HuH-7.5 (cell line): ENCODE measurements at places on chromosomes 11 and 22.

- no peak for DNase-seq
These were observed 3.7 kb upstream of the SIK2 start for GRCh38 chr11:111598559-111598958.

DNA sequence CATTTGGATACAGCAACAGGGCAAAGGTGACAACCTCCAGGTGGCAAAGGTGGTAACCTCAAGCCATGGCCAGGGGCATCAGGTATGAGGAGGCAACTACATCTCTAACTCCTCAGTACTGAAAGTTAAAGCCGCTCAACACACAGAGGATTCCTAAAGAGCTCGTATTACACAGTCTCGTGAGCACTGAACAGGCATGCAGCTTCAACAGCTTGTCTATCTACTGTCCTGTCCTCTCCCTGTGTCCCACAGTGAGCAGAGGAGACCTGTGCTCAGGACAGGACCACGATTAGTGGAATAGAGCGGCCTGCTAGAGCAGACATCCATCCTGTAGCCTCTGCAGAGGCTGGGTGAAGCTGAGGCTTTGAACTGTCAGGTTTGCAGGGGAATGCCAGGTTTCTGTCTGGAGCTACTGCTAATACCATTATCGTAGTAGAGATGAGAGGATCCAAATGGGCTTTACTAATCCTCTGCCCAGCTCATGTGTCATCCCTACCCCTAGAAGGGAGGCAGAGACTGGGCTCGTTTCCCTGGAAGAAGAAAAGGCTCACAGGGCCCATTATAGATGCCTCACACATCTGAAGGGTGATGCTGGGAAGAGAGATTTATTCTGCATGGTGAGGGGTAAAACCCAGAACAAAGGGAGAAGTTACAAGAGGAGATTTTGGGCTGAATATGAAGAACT lies 415.2 kb downstream of the LARGE1 start:
- DNase-seq, result no peak

GRCh38 chr11:6523253-6523652 lies 26.2 kb downstream of the DNHD1 start:
- DNase-seq, result no peak

DNA sequence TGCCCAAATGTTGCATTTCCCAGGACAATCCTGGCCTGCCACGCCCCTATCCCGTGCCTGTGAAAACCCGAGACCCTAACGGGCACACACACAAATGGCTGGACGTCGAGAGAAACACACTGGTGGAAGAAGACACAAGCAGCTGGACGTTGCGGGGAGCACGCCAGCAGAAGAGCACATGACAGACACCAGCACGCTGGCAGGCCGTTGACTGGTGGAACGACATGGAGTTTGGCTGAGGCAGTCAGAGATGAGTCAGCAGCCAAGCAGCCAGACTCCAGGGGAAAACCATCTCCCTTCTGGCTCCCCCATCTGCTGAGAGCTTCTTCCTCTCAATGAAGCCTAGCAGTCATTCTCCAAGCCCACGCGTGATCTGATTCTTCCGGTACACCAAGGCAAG lies 606.7 kb upstream of the LRRC4C start:
- DNase-seq, result no peak

DNA sequence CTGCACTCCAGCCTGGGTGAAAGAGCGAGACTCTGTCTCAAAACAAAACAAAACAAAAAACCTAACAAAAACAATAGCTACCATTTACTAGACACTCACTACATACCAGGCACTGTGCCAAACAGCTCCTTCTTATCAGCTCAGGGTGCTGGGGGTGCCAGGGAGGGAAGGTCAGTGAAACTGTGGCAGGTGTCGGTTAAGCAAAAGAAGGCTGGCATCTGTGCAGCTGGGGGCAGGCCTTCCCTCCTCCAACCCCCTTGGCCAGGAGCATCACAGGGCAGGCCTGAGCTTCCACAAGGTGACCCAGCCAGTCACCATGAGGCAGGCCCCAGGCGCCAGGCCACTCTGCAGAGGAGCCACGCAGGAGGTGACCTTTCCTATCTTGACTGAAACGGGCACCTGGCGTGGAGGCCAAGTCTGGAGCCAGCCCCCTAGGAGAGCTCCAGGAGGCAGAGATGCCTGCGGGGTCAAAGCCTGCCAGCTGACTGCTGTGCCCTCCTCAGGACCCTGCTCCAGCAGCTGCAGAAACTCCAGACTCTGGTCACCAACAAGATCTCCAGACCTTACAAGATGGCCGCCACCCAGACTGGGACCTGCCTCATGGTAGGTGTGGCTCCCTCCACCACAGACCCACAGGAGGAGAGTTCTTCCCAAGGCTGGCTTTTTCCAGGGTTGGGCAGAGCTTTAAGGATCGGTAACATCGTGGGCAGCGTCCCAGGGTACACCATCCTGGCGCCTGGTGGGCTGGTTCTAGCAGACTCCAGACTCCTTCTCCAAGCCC lies 31.3 kb upstream of the DGKZ start:
- DNase-seq, result no peak

GRCh38 chr22:47736186-47737034 lies 974.0 kb downstream of the TBC1D22A start:
- DNase-seq, result no peak

DNA sequence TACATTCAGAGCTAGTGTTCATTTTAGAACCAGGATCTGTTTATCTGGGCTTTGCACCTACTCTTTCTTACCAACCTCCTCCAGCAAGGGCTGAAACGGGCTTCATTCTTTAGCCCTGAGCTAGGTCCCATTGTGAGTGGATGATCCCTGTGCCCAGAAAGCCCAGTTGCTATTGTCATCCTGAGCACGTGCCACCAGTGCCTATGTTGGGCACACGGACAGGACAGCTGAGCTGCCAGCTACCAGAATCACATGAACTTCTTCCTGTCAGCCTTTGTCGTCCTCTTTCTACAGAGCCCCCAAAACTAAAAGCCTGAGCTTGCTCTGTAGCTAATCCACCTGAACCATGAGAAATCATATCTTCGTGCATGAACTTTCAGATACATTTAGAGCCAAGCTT lies 74.4 kb upstream of the NTM start:
- no peak for DNase-seq

DNA sequence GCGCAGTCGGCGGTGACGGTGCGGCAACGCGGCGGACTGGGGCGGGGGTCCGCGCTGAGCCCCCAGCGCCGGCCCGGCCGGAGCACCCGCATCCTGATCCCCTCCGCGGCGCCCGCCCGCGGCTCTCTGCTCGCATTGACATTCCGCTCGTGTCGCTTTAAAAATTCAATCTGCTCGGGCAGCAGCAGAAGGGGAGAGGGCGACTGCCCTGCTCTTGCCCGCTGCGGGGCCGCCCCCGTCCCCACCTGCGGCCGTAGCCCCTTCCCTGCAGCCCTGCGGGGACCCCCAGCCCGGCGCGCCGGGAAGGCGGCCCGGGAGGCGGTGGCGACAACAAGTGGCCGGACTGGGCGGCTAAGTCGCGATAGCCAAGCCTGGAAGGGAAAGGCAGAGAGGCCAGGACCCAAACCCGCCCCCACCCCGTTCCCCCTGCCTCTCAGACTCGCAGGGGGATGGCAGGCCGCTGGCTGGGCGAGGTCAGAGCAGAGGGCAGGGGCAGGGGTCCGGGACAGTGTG lies 1.1 kb downstream of the CABP7 start:
- no peak for DNase-seq

- no peak for DNase-seq
These were observed 17.8 kb downstream of the LIF start for GRCh38 chr22:30228509-30229359.

GRCh38 chr11:105103336-105103735 lies 36.2 kb downstream of the CARD18 start:
- no peak for DNase-seq

- DNase-seq, result peak; percentile 89
These were observed 912 bp downstream of the PTPRCAP start for GRCh38 chr11:67436459-67437081.

GRCh38 chr11:74134661-74135060 lies 36.1 kb downstream of the C2CD3 start:
- no peak for DNase-seq

GRCh38 chr11:62179995-62180394 lies 10.0 kb upstream of the SCGB1D1 start:
- DNase-seq, result no peak

DNA sequence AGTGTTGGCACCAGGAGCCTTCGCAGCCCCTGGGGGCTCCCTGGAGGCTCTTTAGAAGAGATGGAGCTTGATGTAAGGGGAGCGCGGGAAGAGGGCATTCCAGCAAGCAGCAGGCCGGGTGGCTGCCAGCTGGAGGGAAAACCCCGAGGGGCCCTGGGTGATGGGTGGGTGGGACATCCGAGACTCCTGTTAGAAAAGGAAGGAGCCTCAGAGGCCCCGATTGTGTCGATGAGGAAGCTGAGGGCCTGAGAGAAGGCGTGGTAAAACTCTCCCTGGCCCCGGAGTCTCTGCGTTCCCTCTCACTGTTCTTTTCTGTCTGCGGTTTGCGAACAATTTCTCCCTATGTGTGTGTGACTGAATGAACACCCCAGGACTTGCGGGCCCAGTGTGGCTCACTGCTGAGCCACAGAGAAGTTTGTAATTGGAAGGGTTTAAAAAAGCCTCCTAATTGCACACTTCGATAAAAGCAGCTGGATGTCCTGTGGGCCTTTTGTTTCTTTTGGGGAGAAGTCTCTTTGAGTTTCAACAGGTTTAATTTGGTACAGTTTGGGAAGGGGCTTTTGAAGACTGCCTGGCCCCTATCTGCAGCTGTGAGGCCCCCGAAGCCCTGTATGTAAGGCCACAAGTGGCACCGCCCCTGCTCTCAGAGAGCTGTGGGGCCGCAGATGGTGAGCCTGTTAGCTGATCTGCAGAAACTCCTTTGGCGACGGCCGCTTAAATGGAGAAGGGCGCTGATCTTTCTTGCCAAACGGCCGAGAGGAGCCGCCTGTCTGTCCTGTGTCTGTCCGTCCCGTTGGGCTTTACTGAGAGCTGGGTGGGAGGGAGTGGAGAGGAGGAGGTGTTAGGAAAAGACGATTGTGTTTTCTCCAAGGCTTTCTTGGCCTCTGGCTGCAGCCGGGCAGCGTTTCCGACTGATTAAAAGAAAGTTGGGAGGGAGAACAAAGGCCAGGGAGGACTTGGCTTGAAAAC lies 2.0 kb downstream of the FBLN1 start:
- DNase-seq, result no peak

DNA sequence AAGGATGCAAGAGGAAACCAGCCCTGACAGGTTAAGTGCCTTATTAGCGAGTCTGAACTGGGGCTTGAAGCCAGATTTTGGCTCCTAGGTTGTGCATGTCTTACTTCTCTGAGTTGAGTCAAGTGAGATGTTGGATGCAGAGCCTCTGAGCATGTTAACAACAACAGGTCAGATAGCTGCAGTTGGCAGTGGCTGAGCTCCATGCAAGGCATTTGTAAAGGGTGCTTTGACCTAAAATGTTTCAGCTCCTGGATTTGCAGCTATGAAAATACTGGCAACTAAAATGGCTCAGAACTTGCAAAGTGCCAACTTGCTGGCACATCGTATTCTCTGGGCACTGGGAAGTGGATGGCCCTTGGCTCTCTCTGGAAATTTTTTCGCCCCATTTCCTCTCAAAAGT lies 16.4 kb upstream of the CSRP3 start:
- no peak for DNase-seq

DNA sequence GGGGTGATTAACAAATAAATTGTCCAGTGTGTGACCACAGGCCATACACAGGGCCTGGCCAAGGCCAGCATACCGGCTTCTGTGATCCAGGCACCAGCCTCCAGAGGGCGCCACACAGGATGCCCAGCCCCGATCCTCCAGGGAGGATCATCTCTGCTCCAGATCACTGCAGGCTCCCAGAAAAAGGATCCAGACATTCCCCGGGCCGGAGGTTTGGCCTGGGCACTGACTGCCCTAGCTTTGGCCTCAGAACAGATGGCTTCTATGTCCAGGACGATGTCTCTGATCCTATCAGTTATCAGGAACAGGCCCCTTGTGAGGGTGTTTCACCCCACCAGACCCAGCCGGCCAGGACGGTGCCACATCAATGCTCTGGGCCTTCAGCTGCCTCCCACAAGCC lies 74.5 kb upstream of the LMO1 start:
- DNase-seq, result peak; percentile 81

GRCh38 chr11:2517386-2518064 lies 72.7 kb downstream of the KCNQ1 start:
- no peak for DNase-seq

- DNase-seq, result no peak
These were observed 39.5 kb upstream of the SLC5A12 start for GRCh38 chr11:26761361-26761809.

DNA sequence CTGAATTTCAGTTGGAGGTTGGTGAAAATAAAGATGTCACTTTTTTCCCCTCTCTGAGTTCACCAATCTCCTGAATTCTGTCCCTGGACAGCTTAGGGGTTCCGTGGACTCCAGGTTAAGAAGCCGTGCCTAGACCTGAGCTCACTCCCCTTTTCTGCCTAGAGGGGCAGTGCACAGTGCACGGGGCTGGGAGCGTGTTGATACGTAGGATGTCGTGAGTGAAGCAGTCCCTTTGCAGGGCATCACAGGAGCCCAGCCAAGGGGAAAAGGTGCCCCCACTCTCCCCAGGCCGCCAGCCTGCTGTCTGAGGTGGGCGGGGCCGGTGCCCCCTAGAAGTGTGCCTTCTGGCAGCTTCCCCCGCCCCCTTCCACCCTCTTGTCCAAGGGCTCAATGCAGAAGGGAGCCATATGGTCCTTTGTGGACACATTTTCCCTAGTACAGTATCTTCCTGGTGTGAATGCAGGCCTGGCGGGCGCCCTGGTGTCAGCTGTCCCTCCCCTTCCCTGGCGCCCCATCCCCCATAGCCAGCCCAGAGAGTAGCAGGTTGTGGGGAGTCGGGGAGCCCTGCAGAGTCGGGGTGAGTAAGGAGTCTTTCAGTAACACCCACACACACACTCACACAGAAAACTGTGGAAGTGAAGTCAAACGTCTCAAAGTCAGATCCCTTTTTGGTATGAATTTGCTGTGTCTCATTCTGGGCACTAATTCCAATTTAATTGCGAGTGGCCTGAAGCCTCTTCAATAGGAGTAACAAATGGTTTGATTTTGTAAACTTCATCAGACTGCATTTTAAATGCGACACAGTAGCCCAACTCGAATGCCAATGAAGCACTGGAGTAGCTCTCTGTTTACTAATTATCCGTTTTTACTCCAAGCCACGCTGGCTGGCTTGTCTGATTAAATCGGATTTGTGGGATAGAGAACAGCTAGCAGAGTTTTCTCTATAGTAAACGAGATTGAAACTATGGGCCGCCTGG lies 67.5 kb upstream of the NNMT start:
- DNase-seq, result no peak

- DNase-seq, result no peak
These were observed 12.9 kb downstream of the SESN3 start for GRCh38 chr11:95218149-95218548.

DNA sequence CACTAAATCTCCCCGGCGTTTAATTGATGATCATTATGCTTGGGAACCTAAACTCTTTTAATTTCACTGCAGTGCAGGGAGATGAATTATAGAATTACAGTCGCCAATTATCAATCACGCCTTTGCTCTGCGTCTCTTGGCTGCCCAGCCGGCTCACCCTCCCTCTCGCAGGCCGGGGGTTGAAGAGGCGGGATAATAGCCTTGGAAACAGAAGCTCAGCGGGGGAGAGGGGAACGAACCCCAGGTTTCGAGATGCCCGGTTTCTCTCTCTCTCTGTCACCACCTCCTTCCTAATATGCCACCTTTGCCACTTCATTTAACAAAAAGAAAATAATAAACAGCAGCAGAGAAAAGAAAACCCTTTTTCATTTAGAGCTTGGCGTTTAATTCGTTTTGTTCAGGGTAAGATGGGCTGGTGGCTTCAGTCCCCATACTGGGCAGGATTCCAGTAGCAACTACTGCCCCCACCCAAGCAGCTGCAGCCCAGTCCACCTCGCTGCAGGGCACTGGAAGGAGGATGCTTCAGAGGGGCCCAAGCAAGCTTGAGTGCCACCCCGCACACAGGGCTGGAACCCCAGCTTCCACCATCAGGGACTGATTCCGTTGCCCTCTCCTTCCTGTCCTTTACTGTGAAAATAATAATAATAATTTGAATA lies 271.7 kb downstream of the BUD13 start:
- no peak for DNase-seq

- no peak for DNase-seq
These were observed 52.9 kb downstream of the TIMP3 start for GRCh38 chr22:32854351-32854804.
